ENCODE measurements at places on chromosomes 1 and 21. TPM values are rescaled to one million over a fixed set of nuclear protein-coding genes. Genes with fewer than 3 reads are reported as not detected.
A peak's percentile ranks its signal among the peaks of the same experiment; 100 is the strongest.

GRCh38 chr21:36567216-36567885, 87.4 kb upstream of the CLDN14 start:
- no peak for DNase-seq

DNA sequence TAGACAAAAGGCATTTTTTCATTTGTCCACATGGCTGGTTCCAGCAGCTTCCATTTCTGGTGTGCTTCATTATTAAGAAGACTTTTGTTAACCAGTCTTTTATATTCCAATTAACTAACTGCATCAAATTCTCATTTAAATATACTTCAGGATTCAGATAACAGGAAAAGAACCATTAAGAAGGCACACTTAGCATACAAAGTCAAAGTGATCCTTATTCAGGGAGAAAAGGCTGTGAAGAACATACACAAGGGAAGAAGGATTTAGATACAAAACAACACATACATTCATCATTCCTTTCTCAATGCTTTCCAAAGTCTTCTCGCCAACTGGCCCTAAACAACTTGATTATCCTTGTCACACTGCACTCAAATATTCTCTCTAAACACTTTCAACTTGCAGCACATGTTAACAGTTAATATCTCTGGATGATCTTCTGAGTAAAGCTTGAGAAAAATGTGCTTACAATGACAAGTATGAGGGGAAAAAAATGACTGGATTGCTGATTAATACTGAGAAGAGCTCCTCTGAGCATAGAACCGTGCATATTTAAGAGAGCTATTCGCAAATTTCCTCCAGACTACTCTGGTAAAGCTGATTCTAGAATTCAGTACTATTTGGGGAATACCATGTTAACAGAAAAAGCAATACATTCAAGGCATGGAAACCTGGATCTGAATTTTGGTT, 225.2 kb upstream of the TNR start:
- DNase-seq = no peak

DNA sequence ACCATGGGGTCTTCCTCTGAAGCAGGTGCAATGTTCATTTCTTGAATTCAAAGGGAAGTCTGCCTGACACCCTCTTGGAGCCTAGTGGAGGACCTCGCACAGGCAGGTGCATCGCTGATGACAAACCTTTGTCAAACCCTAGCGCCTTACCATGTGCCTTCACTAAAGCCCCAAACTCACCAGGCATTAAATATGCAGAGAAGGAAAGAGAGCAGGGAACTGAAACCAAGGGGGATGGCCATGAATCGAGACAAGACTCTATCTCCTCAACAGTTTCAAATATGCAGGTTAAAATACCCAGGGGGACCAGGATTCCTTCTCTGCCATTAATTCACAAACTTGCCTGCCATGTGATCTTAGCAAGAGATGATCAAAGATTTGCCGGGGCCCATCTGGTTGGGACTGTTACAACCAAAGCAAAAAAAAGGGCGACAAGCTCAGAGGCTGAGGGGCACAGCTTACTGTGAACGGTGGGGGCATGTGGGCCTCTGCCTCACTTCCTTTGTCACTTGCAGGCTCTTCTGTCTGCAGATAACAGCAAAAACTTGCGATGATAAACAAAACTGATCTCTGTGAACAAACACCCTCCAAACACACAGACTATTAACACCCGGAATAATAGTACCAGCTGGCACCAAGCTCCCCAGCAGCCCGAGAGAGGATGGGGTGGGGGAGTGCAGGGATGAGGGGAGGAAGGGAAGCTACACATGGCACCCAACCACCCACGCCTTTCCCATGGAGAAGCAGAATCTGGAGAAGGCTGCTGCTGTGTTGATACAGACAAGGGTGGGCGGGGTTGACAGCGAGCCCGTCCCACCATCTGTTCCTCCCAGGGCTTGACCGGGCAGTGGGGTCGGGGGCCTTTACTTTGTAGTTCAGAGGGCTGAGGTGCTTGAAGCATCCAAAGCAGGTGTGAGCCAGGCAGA, 33.9 kb downstream of the TMEM63A start:
- peak; percentile 30 for DNase-seq

Gene TMCO1
- polyA plus RNA-seq = 145 TPM

Gene TCEANC2
- polyA plus RNA-seq = 10.0 TPM

GRCh38 chr1:200877010-200877409, 4.2 kb downstream of the GPR25 start:
- no peak for DNase-seq

Gene ENSA
- polyA plus RNA-seq = 227 TPM

DNA sequence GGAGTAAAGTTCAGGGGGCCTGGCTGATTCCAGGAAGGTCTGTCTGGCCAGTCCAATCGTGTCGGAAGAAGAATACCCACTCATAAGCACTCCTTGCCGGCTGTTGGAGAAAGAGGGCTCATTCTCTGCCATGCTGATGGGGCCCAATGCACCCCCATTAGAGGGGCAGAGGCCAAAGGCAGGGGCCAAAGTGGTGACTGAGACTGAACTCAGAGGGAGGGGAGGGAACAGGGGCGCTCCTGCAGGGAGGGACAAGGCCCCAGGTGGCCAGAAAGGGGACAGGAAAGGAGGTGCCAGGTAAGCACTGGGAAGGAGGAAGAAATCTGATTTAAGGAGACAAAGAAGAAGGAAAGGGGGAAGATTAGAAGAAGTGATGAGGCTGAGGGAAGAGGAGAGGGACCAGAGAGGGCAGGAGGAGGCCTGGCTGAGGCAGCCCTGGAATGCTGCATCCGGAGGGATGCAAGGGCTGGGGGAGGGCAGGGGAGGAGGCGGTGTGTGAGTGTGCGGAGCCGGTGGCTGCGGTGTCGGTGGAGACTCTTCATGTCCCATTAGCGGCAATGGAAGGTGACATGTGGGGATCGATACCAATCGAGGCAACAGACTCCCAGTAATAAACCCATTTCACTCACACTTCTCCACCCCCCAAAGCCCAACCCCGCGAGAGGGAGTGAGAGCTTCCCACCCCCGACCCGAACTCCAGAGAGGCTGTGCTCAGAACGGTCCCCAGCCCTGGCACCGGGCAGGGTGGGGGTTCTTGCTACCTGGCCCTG, 12.0 kb upstream of the ETV3L start:
- no peak for DNase-seq

Gene ATP1A4
- 0.26 TPM for polyA plus RNA-seq

- no peak for DNase-seq
Observed at GRCh38 chr1:10217748-10218441, 7.5 kb downstream of the KIF1B start.

Gene MLLT11
- polyA plus RNA-seq = 23.9 TPM

DNA sequence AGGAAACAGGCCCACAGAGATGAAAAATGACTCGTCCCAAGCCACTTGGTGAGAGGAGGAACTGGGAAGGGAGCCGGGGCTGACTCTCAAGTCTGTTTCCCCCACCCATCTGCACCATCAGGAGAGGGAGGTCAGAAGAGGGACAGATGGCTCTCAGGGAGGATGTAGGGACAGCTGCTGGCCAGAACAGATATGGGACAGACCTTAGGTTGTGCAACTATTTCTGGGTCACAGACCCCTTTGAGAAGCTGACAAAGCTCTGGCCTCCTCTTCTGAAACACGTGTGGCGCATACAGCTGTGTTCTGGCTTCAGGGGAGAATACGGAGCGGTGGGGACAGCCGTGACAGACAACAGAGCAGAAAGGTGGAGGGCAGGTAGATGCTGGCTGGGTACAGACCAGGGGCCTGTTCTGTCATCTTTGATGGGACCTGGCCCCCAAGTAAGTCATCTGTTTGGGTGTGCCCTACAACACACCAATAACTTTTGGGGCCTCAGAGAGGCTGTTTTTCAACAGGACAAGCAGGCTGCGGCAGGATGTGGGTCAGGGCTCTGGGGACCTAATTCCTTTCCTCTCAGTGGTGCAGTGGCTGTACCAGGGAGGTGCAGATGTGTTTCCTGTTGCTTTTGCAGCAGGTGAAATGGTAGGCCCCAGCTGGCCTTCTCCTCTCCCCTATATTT, 7.3 kb downstream of the SH3BGRL3 start:
- DNase-seq = no peak

DNA sequence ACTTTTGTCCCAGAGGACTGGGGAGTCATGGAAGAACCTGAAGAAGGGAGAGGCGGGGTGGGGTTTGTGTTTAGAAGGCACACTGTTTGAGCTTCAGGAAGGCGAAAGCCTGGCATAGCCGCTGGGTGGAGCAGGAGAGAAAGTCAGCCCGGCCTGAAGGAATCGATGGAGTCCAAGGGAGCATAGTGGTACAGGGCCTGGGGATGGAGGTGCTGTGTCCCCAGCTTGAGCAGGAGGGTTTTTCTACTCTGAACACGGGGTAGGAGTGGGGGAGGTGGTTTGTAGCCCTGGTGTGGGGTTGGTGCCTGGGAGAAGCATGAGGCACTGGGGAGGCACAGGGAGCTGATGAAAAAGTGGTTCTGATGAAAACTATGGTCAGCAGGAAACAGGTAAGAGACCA, 4.7 kb upstream of the CCDC24 start:
- no peak for DNase-seq

DNA sequence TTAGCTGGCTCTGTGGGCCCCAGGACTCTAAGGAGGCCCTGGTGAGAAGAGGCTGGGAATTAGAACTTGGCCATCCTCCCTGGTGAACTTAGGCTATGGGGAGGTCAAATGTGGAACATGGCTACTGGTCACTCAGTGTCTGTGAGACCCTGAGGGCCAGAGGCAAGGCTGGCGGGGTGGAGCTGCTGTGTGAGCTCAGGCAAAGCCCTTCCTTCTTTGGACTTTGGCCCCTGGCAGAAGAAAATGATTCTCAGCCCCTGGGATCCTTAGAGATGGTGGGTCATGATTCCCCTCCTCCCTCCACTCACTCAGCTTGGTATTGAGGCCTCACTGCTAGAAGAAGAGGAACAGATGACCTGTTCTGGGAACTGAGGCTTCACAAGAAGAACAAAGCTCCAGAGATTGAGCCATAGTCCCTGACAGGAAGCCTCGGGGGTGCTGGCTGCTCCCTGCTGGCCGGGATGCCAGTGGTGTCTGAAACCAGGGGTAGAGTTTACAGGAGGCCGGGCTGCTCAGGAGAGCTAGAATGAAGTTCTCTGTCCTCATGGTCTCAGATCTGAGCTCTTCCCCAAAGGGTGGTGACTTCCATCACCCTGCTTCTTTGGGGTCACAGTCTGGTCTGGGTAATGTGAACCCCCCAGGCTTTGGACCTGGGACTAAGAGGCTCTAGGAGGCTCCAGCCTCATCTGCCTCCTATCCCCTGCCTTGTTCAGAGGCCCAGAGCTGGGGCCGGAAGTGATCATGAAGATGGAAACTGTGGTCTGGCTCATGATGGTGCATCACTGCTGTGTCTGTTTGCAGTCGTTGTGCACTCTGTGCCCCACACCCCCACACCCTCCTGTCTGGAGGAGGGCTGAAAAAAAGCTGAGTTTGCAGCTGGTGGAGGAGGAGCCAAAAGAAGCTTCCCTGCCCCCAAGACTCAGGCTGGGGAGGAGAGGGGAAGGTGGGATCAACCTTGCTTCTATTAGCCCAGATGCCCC, 905 bp downstream of the BTBD19 start:
- peak; percentile 31 for DNase-seq

Gene SLFNL1
- 0.23 TPM for polyA plus RNA-seq

Gene SLAMF9
- polyA plus RNA-seq = not detected

GRCh38 chr1:7886405-7886745, 33.5 kb upstream of the UTS2 start:
- no peak for DNase-seq

DNA sequence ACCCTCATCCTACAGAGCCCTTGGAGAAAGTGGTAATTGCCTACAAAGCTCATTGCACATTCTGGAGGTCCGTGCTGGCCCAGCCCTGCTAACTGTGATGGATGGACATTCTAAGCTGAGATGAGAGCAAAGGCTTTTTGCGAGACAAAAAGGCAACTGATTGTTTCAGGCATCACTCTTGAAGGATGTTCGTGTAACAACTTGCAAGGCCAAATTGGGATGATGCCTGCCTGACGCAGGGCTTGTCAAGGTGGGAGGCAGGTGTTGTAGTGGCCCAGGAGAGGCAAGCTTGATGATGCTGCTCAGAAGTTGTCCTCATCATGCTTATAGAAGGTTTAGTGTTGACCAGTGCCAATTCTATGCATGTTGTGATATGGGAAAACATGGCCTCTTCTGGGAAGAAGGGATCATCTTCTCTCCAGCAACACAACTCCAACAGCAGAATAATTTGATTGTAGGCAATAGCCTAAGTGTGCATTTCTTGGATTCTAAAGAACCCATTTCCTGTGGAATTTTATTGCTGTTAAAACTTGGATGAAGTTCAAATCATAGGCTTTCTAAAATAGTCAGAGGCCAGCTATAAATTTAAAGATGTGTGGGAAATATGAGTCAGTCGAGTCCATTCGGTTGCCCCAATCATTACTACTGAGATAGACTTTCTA, 102.5 kb upstream of the COA6 start:
- DNase-seq = no peak

GRCh38 chr1:91148641-91149069, 126.8 kb upstream of the ZNF644 start:
- no peak for DNase-seq

Gene NBPF10
- polyA plus RNA-seq = 4.4 TPM

DNA sequence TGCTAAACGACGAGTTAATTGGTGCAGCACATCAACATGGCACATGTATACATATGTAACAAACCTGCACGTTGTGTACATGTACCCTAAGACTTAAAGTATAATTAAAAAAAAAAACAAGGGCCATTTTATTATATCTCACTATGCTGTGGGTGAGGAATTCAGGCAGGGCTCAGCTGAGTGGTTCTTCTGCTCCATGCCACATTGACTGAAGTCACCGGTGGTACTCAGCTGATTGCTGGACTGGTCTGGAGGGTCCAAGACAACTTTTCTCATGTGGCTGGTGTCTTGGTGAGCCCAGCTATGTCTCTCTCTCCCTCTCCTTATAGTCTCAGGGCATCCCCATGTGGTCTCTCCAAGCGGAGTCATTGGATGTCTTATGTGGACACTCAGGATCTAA, 275.0 kb downstream of the GRIK3 start:
- no peak for DNase-seq

Gene ABCG1
- polyA plus RNA-seq = 11.0 TPM

DNA sequence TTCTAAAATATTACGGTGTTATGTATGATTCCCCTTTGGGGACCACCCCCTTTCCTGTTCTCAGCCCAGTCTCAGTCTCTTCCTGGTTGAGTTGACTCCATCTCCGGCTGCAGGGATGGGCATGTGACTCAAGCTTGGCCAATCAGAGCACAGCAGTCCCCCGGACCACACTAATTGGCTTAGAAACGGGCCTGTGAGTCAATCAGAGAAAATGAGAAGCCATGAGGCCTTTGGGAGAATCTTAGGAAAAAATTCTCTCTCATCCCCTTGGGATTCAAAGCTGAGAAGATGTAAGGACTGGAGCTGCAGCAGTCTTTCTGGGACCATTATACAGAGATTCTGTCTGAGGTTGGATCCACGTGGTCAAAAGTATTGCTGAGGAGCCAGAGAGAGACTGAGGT, 10.7 kb upstream of the FHAD1 start:
- no peak for DNase-seq

DNA sequence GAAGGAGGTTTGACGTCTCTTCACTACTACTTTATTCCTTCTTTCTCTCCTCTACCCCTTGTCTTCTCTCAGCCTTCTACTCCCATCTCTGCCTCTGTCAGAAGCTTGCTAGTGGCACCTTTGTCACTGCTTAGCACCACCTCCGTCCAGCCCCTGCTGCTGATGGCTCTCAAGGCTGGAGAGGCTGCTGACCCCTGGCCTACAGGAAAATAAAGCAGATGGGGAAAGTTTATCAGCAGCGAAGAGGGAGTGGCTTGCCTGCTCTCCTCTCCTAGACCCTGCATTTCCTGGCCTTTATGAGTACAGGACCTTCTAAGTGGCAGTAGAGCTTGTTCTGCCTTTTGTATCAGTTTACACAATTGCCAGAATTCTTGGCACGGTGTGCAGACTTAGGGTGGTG, 27.0 kb downstream of the PROX1 start:
- DNase-seq = no peak

Gene NPR1
- polyA plus RNA-seq = 72.5 TPM

Gene KCNN3
- polyA plus RNA-seq = 2.6 TPM

Gene FCRL1
- polyA plus RNA-seq = 0.09 TPM

- no peak for DNase-seq
Observed at GRCh38 chr1:46689356-46689755, 17.7 kb downstream of the TEX38 start.

Gene DIPK1A
- 6.7 TPM for polyA plus RNA-seq

Measured in renal pelvis (tissue), 12 donors.